ENCODE measurements at places on chromosomes 4 and X.

DNA sequence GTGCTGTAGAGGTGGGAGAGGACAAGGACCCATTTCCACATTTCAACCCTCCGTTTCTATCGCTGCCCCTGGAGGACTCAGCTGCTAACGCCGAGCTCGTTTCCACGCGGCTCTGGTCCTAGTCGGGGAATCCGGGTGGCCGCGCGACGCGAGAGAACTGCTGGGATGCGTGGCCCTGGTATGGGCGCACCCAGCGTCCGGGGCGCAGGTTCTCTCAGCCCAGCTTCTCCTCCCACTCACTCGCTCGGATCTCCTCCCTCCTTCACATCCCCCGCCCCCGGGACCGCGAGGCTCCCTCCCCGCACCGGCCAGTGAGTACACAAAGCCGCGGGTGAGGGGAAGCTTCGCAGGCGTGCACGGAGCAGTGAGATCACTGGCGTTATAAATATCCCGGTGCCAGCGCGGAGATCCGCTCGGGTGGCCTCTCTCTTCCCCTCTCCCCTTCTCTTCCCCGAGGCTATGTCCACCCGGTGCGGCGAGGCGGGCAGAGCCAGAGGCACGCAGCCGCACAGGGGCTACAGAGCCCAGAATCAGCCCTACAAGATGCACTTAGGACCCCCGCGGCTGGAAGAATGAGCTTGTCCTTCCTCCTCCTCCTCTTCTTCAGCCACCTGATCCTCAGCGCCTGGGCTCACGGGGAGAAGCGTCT is at the start of gene FGF5:
TSS of gene FGF5 (plus strand) at position 412 of the 649 bp plus-strand sequence. CDS start at position 573, 161 bp downstream.
- peak; percentile 36 for DNase-seq

GRCh38 chrX:23832721-23833120 is 49.7 kb downstream of the SAT1 start:
- no peak for DNase-seq

GRCh38 chr4:26490111-26490959 is at the start of gene CCKAR:
Gene CCKAR, minus strand, starts transcription at chr4:26490484. Its CDS starts 217 bp downstream, at chr4:26490267.
- DNase-seq = no peak

DNA sequence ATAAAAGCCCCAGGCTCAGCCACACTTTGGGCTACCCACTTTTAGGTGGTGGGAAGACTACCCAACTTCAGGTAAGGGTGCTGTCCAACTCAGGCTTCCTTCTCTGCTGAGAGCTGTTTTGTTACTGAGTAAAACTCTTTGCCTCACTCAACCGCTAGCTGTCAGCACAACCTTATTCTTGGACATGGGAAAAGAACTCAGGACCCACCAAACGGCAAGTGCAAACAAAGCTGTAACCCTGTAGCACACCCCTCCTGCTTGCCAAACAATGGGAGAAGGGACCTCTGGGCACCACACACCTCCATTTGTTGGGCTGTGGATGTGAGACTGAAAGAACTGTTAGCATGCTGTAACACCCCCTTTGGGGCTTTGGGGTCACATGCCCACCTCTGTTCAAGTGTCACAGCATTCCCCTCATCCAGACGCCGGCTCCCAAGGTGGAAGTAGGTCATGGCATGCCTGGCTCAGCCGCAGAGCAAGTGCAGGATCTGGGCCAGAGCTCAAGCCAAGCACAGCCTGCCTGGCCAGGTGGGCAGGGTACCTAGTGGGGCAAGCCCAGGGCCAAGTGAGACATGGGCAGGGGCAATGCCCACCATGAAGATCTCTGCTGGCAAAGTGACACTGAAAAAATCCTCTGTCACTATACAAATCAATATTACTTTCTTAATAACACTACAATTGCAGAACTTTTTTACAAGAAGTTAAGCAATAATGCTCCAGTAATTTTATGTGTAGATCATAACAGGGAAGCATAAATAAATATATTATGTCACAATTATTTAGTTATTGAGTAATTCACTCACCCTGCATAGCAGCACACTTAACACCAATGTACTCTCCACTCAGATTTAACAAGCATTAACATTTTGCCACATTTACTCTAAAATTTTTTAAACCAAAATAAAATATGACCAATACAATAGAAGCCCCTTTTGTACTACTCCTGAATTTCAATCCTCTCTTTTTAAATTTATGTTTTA is 107.2 kb downstream of the TBCK start:
- DNase-seq = no peak

DNA sequence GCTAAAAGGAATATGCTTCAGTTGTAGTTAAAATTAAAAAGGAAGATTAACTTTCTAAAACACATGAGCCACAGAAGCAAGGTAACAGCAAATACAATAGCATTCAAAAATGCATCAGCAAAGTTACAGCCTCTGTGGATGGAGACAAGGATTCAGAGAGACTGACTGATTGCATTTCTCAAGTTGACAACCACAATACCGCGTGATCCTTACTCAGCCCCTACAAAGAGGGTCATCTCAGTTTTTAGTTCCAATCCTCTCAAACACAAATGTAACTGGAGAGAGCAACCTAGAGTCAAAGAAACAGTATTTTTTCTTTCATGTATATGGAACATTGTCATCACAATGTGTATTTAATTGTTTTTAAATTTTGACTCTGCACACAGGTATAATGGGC is 14.2 kb upstream of the C1QTNF7 start:
- DNase-seq = no peak

DNA sequence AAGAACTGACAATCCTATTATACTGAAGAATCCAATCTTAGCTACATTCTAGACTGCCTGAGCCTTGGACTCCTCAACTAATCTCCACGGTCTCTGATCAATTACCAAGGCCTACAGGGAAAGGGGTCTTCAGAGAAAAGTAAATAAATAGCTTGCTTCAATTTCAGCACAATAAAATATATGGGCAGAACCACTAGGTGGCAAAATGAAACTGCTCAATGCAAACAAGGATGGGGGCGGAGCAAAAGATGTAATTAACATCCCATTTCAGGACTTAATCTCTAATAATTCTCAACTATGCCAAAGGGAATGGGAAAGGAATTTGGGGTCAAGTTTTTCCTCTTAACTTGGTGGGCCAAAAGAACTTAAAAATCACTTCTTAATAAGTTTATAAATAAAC is 78.4 kb upstream of the MAP3K15 start:
- peak; percentile 11 for DNase-seq

- no peak for DNase-seq
These were observed 23.4 kb downstream of the ABCB7 start for GRCh38 chrX:75132672-75133071.

DNA sequence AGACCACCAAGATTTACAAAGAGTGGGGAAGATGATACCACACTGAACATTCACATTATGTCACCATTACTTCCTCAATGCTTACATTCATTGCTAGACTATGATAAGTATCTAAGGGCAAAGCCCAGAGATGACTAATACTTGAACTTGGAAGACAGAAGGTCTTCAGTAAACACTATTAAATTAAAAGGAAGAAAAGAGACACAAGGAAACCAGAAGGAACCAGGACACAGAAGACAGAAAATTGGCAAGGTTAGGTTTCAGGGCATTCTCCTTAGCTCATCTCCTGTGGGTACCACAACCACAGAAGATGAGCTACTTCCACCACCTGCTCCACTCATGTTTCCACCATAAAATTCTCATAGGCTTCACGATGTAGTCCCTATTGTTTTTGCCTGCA is 64.9 kb downstream of the NLGN4X start:
- peak; percentile 63 for DNase-seq

- DNase-seq = peak; percentile 12
These were observed 1.4 kb downstream of the CXXC4 start for GRCh38 chr4:104493081-104493831.

DNA sequence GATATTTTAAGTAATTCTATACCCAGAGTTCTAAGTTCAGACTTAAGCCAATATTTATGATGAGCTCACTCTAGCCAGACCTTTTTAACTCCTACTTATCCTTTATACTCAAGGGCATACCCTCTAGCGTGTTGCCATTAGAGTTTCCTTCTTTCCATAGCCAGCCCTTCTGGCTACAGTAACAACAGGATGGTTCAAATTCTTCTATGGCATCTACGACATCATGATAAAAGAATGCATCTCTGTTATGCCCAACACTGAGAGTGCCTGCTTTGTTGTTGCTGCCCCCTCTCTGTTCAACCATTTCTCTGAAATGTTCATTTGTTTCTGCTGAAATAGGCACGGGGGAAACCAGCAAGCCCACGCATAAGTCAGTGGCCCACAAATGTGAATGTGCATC is 104.5 kb downstream of the UBE2NL start:
- DNase-seq = peak; percentile 19

DNA sequence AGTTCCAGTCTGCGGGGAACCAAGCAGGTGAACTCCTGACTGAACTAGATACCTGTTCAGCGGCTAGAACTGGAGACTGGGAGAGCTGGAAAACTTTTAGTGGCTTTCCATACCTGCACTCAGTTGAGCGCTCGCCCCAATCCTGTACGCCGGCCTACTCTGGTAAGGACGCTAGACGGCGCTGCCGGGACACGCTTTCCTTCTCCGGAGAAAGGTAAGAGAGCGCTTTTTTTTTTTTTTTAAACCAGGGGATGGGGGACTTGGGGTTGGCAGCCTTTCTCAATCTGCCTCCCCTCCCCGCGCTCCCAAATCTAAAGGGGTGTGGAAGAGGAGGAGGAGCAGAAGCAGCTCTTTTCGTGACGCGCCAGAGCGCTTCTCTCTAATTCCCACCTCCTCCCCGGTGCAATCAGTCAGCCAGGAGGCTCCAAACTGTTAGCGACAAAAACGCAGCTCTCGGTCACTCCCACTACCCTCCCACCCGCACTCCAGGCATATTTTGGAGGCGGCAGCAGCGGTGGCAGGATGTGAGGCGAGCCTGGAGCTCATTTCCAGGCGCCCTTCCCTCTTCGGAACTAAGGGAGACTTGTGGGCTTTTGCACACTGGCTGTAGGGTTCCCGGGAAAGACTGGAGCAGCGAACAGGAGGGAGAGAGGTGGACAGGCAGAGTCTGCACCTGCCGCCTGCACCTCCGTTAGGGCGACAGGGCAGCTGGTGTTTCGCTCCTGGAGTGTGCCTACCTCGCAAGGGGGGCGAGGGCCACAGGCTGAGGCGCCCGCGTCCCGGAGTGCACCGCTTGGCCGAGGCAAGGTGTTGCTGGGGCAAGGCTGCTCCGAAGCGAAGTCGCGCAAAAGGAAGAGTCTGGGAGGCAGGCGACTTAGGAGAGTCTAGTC is at the start of gene IL1RAPL2:
TSS of gene IL1RAPL2 (plus strand) at position 409 of the 890 bp plus-strand sequence.
- peak; percentile 44 for DNase-seq

GRCh38 chrX:36577006-36577405 is 431.2 kb upstream of the FAM47C start:
- DNase-seq = no peak

DNA sequence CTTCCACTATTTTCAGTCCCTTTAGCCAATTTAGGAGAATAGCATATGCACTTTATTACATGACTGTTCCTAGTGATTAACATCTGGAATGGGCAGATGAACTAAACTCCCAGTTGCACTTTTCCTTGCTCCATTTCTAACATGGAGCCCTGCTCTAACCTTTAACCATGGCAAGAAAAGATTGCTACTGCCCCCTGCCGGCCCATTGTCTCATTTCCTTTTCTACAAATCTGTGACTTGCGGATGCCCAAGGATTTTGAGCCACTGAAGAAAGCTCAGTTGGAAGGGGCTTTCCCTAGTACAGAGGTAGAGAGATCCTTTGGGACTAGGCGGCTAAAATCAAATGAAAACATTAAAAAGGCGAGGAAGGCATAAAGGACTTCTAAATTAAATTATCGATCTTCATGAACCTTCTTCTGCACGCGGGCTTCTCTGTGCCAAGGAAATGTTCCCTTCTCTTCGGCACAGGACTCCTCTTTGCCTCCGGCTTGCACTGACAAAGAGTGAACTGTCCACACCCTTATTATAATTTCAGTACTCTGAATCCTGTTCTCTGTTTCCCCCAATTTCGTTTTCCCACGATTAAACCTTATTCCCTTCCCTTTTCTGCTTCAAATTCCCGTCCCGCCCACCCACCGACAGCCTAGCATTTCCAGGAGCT is 577 bp upstream of the GLRA2 start:
- peak; percentile 62 for DNase-seq

DNA sequence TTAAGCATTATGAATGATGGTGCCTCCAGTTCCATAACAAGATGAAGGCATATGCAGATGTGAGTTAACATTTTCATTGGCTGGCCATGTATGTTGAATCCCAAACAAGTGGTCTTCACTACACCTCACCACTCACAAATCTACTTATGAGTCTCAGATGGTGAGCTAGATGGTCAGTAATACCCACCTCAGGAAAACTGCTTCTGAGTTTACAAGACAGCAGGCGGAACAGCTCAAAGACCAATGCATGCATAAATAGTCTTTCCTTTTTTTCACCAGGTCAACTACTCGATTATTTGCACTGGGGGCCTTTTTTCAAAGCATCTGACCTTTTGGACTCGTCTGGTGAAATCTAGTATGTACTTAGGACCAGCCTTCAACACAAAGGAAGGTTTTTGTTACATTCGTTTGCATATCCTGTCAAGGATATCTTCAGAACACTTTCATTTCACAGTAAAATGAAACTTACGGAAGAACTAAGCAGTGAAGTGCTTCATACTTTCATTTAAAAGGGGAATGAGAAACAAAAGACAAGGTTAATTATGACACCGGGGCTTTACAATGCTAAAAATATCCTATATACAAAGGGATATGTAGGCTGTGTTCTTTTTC is 23.1 kb upstream of the TLR7 start:
- DNase-seq = no peak

GRCh38 chr4:55216863-55217635 is 91.7 kb upstream of the KDR start:
- DNase-seq = no peak

- DNase-seq = no peak
These were observed 27.3 kb upstream of the NEIL3 start for GRCh38 chr4:177282284-177282835.

- no peak for DNase-seq
These were observed 34.1 kb upstream of the NAF1 start for GRCh38 chr4:163200727-163201349.

GRCh38 chrX:123990602-123991001 is 29.1 kb downstream of the STAG2 start:
- DNase-seq = no peak

DNA sequence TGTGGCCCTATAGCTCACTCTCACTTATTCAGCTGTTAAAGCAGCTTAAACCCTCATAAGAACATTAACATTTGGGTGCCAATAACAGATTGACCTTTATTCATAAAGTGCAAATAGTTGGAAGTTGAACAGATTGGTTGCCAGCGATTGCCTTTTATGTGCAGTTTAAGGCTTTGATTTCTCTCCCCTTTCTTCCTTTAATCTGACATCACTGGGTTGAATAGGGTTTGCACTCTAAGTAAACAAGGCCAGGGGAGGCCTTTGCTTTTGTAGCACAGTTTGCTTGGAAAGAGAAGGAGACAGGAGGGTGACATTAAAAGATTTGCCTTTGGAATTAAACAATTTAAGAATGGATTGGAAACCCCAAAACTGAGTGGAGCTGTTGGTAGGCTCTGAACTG is 114.3 kb downstream of the NKX6-1 start:
- DNase-seq = no peak

All from Caki2 (cell line).